ENCODE measurements at places on chromosomes 12 and 14.

DNA sequence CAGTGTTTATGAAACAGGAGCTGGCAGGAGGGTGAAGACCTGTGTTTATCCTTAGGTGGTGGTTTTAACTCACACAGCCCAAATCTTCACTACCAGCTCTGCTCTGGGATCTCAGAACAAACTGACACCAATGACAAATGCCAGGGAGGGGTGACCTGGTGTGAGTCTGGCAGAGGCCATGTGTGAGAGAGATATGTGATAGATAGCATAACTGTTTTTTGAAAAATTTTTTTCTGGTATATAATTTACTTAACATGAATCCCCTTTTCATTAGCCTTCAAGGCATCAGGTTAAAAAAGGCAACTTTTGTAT, 51.5 kb downstream of the SLC38A4 start:
- no peak for DNase-seq

DNA sequence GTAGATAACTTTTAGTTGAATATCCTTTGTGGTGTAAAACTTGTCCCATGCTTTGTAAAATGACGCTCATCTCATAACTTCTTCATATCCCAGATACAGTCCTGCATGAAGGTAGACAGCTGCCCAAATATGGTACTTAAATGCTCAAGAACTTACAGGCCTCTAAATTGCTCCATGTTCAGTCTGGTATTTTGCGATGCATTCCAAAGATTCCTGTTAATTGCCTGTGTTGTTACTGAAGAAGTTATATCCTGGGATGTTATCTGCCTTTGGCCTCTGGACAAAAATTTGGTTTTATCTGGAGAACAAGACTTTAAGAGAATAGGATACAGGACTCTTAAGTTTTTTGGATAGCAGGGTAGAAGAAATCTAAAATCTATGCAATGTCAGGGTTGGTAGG, 473.0 kb downstream of the PCNX1 start:
- no peak for DNase-seq

GRCh38 chr14:36807727-36808126, 146.1 kb downstream of the PAX9 start:
- no peak for DNase-seq

DNA sequence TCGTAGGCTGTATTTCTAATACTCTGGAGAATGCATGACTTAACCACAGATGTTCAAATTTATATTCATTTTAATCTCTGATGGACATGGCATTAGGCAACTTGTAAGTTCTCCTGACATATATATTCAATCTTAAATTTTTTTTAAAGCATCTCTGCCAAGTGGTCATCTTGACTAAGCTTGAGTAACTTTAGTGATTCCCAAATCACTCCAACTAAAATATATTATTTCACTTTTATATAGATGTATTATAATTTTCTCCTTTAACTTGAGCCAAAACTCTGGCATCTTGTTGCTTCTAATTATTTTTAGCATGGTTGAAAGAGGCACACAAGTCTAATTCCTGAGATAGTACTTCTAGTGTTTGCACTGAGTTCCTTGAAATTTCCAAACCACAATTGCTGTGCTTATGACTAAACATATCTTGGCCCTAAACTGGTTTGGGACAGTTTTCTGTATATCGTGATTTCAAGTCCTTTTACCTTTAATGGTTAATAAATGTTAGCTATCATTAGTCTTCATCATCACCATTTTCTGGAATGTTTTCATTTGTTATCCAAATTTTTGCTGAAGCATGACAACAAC, 8.4 kb downstream of the LRFN5 start:
- DNase-seq: no peak

GRCh38 chr12:113262710-113263109, 41.4 kb downstream of the TPCN1 start:
- DNase-seq: no peak

GRCh38 chr12:99079811-99080210, 434.7 kb downstream of the APAF1 start:
- no peak for DNase-seq

DNA sequence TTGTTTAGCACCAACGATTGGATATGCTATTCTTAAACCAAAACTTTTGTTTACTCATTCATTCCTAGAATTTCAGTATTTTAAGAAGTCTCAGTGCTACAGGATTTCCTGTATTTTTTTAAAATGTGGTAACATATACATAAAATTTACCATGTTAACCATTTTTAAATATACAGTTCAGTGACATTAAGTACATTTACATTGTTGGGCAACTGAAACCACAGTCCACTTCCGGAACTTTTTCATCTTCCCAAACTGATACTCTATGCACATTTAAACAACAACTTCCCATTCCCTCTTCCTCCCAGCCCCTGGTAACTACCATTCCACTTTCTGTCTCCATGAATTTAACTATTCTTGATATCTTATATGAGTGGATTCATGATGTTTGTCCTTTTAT, 30.3 kb downstream of the PDE3A start:
- DNase-seq: no peak

Measured in GM12864 (cell line).